EH (cell line): ENCODE measurements at places on chromosomes 13 and 19.

- DNase-seq, result no peak
Measured at GRCh38 chr13:97226013-97226412, 3.9 kb downstream of the MBNL2 start.

GRCh38 chr13:90800082-90800746 lies 547.3 kb upstream of the MIR17HG start:
- no peak for DNase-seq

DNA sequence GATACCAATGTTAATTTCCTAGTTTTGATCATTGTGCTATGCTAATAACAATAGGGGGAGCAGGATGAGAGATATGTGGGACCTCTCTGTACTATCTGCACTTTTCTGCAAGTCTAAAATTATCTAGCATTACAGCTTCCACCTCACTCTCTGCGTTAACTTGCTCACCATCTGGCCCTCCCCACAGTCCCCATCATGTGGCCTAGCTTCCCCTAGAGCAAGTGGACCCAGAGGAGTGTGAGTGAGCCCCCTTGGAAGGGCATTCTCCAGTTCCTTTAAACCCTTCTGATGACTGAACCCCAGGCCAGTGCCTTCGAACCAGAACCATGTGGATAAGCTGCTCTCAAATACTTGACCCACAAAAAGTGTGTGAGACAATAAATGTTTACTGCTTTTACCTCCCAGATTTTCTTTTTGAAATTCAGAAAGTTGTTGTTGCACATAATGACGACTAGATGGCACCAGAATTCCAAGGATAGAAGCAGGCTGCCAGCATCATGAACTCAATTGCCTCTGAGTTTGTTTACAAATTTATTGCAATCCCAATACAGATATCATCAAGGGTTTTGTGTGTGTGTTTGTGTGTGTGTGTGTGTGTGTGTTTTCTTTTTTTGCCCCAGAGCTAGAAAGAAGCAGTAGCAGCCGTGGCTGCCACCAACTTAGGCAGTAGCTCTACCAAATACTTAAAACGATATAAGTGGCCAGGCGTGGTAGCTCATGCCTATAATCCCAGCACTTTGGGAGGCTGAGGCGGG lies 49.0 kb upstream of the ZNF780A start:
- peak; percentile 56 for DNase-seq

GRCh38 chr19:50772476-50772875 lies 2.2 kb downstream of the GPR32 start:
- peak; percentile 40 for DNase-seq
